ENCODE measurements at places on chromosomes 4 and X.

DNA sequence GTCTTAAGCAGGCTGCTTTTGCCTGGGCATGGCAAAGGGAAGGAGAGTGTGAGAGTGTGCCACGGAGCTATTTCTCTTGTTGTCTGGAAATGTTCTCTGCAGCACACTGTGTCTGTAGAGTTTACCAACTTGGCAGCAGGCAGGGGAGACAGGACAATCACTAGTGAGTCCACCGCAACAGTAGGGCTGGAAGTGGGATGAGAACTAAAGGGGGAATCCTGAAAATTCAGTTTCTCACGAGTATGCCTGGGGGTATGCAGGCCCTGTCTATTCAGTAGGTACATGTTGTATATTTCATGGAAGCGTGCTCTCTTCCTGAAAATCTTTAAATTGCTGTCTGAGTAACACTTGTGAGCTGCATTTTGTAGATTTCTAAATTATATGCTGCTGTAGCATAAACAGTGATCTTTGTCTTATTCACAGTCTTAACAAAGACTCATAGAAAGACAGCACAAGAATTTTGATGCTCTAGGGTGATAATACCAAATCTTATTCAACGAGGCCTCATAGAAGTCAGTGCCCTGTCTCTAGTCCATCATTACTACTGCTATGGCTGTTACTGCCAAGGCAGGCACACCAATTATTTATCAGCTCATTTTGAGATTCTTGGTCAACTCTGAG lies 200.4 kb upstream of the LEF1 start:
- no peak for DNase-seq

DNA sequence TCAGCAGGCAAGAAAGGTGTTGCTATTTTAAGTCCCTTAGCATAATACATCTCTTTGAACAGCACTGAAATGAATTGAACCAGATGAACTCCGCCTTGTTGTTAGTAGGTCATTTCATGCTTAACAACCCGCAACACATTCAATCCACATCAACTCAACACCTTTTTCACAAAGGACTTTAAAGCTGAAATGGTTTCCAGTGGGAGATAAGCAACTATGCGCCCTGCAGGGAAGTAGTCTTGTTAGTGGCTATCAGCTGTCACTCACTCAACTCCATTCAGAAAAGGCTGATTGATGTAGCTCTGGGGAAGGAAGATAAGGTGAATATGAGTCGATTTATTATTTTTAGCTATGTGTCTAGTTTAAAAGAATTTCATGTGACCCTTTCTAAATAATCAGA lies 46.0 kb downstream of the ATP8A1 start:
- no peak for DNase-seq

- DNase-seq = no peak
These were observed 180.3 kb upstream of the HS3ST1 start for GRCh38 chr4:11608992-11609391.

DNA sequence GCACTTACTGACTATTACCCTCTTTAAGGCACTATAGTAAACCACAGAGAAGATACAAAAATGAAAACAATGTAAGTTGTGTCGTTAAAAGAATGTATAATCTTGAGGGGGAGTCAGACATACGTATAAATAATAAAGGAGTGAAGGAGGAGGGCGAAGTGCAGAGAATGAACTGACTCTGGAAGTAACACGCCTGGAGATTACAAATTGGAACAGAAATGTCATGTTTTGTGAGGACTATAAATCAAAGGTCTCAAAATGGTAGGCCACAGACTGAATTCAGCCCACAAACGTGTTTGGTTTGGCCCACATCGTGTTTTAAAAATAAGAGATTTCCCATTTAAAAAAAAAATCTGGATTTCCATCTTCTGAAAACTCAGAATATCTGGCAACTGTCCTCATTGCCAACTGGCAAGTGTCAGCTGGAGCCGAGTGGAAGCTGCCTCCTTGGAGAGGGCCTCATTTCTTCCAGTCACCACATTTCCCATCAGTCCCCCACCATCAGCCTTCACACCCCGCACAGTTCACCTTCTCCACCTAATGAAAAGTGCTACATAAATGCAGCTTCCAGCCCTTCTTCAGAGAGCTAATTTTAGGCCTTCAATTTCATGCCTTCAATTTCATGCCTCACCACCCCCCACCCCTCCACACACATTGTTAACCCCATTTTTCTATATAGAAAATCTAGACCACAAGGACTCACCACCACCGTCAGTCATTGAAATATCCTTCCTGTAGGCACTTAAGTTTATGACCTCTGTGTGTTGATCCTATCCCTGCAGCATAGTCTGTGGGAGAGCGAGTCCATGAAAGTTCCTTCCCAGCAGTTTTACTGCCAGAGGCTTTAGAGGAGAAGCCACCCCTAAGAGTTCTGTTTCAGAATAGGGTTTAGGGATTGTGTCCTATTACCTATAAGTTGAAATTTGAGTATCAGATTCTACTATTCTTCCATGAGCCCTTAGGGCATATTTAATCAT lies 32.0 kb upstream of the COL25A1 start:
- DNase-seq = no peak

- no peak for DNase-seq
These were observed 35.0 kb upstream of the APLN start for GRCh38 chrX:129689796-129690195.

DNA sequence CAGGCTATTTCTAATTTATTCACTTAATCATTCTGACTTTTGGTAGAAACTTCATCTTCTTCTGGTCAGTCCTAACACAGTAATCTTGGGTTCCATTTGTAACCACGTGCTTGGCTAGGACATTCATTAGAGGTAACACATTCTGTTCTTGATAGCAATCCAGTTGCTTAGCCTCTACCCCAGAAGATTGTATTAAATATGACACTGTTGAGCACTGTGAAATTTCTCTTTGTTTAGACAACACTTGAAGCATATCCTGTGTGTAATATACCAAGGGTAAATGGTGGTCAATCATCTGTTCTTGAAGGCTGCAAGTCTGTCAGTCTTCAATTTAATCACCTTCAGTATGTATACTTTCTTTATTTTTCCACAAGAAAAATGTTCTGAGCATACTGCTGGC lies 523.0 kb downstream of the ANKRD50 start:
- DNase-seq = no peak

DNA sequence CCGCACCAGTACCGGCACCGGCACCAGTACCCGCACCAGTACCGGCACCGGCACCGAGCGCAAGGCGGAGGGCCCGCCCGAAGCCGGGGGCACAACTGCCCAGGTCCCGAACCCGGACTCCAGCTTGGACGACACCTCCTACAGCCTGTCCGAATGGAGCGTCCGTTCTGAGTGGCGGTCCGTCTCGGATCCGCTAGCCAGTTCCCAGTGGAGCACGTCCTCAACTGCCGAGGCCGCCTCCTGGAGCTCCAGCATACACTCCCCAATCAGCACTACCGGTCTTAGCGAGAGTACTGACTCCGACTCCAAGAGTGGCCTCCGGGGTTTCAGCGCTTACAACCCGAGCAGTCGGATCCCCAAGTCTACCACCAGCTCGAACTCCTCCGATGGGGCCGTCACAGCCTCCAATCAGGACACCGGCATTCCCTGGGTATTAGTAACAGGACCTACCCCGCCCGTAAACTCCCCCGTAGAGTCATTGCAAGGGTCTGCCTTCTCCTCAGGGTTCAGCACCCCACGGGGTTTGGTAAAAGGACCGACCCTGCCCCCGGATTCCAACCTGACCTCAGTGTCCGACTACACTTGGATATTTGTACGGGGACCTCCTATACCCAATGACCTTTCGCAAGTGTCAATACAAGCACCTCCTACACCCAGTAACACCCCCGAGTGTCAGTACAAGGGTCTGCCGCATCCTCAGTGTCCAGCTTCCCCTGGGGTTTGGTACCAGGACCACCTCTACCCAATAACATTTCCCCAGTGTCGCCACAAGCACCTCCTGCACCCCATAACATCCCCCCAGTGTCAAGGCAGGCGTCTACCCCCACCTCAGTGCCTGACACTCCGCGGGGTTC lies 721 bp upstream of the MAOA start:
- no peak for DNase-seq

DNA sequence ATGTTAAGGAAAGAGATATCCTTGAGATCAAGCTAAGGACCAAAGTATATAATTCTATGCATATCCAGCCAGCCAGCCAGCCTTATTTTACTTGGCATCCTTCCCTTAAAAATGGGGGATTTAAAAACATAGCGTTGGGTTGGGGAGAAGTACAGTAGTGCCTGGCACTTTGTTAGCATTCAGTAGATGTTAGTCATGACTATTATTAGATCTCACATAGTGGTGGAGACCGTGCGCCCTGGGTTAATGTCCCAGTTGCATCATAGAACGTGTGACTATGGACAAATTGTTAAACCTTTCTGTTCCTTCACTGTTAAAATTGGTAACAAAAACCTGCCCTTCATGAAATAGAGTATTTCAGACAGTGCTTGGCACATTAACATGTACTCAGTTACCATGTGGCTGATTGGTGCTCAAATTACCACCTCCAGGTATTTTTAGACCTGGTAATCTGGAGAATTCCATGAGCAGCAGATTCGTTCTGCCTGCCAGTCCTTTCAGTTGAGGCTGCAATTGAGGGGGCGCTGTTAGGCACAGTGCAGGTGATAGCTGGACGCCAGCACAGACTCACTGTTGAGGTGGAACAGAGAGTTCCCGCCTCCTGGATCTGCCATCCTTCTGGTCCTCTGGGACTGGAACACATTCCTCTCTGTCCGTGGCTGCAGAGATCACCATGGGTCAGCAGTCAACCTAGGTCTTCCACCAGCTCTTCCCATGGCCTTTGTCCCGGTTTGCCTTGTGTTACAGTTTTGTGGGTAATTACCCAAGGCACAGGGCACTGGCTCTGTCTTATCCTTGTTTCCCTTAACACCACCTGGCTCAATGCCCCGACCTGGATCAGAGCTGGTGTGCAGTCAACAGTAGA lies 31.7 kb downstream of the RBBP7 start:
- DNase-seq = no peak

DNA sequence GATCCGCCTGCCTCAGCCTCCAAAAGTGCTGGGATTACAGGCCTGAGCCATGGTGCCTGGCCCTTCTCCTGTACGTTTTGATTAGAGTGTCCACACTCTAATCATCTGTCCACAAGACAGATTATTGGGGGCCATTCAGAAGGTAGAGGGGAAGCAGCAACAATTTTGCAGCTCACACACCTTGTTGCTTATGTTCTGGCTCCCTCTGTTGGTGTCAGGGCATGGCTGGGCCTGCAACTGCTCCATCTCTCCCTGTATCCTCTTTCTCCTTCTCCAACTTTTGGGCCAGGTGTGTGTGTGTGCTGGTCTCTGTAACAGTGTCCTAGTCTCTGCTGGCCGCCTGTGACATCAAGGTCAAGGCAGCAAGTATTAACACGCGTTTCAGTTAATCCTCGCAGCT lies 125.5 kb upstream of the MBNL3 start:
- no peak for DNase-seq
